Natural killer cell (primary cell): ENCODE measurements at places on chromosomes 16 and 17. TPM values are rescaled to one million over a fixed set of nuclear protein-coding genes. Genes with fewer than 3 reads are reported as not detected.

- DNase-seq, result no peak
Observed at GRCh38 chr16:74450236-74450635, 29.0 kb upstream of the CLEC18B start.

- DNase-seq, result no peak
Observed at GRCh38 chr17:83002118-83002805, 77.1 kb upstream of the METRNL start.

GRCh38 chr17:17119533-17119932, 77.3 kb downstream of the MPRIP start:
- peak; percentile 80 for DNase-seq

DNA sequence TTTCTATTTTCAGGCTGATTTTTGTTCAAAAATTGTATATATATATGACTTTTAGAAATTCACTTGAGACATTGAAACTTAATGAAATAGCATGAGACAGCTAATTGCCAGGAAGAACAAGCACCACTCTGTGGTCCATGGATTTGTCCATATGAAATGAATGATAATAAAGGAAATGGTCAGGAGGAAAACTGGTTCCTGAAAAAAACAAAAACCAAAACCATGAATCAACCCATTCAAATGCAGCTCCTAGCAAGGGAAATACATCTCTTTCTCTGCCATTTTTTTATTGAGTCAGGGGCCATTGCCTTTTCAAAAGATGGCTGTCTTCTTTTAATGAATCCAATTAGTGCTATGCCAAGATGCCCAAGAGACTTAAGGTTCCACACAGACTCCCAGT, 230.7 kb downstream of the SLC39A11 start:
- DNase-seq, result no peak

- no peak for DNase-seq
Observed at GRCh38 chr16:54503011-54503855, 216.6 kb upstream of the IRX3 start.

- DNase-seq, result peak; percentile 76
Observed at GRCh38 chr17:77373299-77374169, 232.8 kb downstream of the SEC14L1 start.

DNA sequence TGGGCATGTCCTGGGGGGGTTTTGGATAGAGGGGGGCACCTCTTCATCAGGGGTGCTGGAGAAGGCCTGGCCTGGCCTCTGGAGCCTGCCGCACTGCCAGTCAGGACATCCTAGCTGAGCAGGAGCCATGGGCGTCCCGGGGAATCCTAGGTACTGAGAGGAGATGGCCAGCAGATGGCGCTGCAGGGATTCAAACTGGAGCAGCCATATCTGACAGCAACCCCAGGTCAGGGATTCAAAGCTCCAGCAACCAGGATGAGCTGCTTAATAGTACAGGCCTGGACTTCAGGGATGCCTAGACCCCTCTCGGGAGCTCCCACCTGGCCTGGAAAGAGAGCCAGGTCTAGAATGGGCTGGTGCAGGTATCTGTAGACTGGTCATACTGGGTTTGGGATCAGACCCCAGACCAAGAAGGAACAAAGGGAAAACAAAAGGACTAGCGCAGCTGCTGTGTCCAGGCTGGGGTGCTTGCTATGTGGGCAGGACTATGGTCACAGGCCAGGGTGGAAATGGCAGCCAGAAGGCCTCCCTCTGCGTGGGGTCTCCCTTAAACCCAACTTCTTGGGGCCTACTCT, 306.9 kb upstream of the RBFOX1 start:
- DNase-seq, result peak; percentile 4

- no peak for DNase-seq
Observed at GRCh38 chr17:43774304-43775250, 4.2 kb downstream of the DUSP3 start.

DNA sequence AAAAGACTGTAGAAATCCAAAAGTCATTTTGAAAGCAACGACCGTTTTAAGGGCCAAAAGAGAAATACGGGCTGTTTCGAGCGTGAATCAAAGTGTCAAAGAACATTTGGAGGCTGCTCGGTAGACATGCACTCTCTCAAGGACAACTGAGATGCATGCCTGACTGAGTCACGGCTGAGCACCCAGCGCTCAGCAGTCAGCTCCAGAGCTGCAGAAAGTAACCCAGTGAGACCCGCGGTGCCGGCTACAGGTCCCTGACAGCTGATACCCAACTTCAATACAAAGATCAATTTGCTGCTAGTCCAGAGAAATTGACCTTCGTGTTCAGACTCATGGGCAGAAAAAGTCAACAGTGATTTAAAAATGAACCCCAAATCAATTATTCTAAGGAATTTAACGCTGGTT, 214.9 kb downstream of the STX8 start:
- DNase-seq, result no peak

DNA sequence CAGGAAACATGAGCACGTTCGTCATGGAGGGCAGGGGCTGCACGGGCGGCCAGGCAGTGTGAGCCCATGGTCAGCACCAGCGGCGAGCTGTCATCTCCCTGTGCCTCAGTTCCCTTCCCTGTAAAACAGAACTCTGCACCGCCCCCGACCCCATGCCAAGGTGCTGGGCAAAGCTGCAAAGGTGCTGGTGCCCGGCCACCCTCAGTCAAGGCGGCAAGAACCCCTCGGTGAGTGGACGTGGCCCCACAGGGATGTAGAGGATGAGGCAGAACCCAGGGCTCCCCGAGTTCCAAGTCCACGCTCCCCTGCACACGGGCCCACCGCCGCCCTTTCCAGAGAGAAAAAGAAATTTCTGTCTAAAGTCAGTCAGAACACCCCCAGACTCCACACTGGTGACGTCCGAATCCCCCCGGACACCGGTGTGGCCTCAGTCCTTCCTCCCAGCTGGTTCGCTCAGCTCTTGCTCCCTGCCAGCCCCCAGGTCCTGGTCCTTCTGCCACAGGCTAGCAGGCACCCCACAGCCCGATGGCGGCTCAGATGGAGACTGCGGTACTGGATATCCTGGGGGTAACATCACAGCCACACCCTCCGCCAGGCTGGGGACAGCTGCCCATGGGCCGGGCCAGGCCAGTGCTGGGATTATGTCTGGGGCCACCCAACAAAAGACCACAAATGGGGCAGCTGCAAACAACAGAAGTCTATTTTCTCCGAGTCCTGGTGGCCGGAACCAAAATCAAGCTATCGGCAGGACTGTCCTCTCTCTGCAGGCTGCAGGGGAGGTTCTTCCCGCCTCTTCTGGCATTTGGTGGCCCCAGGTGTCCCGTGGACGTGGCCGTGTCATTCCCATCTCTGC, 14.4 kb upstream of the BAHCC1 start:
- no peak for DNase-seq

DNA sequence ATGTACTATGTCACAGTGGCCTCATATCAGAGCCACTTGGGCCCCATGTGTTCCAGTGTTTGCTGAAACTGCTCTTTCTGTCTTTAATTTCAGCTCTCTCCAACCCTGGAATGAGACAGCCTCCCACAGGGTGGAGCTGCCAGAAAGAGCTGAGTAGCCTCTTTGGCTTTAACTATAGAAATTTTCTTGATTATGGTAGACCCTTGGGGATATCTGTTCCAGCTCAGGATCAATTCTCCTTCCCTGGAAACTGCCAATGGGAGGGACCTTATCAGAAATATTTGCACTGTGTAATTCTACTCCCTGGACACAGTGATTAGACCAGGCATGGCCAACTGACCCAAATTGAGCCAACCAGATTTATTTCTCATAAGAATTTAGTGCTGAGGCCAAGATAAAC, 39.0 kb upstream of the KDM8 start:
- DNase-seq, result no peak

DNA sequence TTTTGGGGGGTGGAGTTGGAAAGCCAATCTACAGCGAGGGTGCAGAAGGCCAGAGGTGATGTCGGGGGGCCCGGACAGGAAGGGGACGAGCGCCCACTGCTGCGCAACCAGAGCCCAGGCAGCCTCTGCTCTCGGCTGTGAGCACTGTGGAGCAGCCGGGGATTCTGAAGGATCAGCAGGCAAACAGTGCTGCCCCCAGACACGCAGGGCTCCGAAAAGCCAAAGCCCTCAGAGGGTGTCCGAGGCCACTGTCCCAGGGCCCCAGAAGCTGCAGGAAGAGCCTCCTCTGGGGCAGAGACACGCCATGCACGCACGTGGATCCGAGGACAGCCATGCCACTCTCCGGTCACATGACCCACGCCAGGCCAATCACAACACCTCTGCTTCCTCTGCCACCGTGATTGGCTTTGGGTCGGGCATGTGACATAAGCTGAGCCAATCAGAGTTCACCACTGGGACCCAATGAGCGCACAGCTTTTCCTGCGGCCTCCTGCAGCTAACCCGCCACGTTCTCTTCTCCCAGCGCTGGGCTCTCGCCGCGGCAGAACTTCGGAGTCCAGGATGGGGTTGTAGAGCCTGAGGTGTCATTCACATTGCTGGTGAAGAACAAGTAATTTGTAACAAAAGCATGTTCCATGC, 40.7 kb downstream of the ACTG1 start:
- DNase-seq, result no peak

DNA sequence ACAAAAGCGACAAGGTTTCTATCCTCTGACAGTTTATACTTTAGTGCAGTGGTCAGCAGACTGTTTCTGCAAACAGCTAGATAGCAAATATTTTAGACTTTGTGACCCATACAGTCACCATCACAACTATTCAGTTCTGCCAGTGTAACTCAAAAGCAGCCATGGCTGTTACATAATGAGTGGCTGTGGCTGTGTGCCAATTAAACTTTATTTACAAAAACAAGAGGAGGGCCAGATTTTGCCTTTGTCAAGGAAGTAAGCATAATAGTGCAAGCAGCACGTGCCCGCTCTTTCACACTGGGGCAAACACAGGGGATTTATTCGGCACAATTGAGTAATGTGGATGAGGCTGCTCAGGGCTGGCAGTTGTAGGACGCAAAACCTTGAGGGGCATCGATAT, 551.5 kb downstream of the MAF start:
- DNase-seq, result no peak

DNA sequence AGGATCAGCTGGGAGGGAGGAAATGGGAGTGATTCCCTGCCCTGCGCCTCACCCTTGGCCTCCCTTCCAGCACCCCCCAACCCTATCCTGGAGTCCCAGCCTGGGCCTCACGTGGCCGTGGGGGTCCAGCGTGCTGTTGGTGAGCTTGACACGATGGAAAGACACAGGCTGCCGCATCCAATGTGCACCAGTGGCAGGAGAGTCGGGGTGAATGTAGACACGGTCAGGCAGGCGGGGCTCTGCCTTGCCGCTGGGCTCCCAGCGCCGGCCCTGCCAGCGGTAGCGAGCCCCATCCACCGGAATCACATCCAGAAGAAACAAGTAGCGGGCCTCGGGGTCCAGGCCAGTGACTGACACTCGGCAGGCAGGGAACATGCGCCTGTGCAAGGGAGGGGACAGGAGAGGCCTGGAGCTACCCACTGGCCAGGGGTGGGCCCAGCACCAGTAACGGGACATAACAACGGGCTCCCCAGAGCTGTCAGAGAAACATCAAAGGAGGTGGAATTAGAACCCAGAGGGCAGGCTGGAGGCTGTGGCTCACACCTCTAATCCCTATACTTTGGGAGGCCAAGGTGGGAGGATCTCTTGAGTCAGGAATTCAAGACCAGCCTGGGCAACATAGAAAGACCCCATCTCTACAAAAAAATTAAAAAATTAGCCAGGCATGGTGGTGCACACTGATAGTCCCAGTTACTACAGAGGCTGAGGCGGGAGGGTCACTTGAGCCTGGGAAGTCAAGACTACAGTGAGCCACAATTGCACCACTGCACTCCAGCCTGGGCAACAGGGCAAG, 2.7 kb downstream of the TBX6 start:
- no peak for DNase-seq

DNA sequence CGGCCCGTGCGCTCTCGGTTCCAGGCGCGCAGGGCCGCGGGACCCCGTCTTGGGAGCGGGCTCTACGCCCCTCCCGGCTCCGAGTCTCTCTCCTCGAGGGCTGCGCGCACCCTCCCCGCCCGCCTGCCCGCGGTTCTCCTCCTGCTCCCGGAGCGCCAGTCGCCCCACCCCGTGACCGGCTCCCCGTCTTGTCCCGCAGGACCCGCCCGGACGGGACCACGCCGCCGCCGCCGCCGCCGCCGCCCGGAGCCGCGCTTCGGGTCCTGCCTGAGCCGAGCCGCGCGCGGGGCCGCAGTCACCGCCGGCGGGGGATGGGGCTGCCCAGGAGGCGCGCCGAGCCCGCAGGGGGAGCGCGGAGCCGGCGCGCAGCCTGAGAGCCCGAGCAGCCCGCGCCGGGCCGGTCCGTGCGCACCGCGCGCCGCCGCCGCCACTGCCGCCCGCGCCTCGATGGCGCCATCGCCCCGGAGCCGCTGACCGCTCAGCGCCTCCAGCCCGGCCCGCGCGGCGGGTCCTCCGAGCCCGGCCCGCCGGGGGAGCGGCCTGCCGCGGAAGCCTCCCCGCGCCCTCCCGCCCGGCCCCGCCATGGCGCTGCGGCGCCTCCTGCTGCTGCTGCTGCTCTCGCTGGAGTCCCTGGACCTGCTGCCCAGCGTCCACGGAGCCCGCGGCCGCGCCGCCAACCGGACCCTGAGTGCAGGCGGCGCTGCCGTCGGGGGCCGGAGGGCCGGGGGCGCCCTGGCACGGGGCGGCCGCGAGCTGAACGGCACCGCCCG, at the start of gene SHISA6:
Gene SHISA6 (plus strand): TSS at position 373 of the 770 bp plus-strand sequence.
- DNase-seq, result no peak

GRCh38 chr16:10408824-10409381, 23.0 kb downstream of the ATF7IP2 start:
- no peak for DNase-seq

- DNase-seq, result peak; percentile 49
Observed at GRCh38 chr16:30949650-30950515, 1.0 kb downstream of the ORAI3 start.

DNA sequence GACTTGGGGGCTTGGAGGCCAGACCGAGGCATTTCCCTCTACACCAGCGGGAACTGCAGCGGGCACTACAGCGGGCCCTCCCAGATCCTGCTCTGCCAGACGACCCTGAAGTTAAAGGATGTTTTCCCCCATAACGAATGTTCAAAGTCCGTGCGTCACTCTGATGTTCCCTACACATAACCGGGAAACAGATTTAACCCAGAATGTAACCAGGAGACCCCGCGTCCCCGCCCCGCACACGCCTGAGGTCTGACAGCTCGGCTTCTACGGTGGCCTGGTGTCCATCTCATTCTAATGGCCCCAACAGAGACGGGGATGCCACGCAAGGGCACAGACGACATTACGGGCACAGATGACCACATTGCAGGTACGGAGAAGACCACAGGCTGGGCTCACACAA, 31.7 kb upstream of the RHOT1 start:
- no peak for DNase-seq

GRCh38 chr16:86449446-86450095, 60.8 kb upstream of the FOXF1 start:
- DNase-seq, result no peak

UNC13D gene
- 277 TPM for total RNA-seq

DUS2 gene
- total RNA-seq, result 21.6 TPM

KCNAB3 gene
- 7.9 TPM for total RNA-seq

MEIOC gene
- not detected for total RNA-seq

SEPHS2 gene
- 37.6 TPM for total RNA-seq

ABCC12 gene
- not detected for total RNA-seq

USP6 gene
- total RNA-seq, result 0.13 TPM

PPL gene
- not detected for total RNA-seq

KCNJ2 gene
- total RNA-seq, result 2.5 TPM

TMEM238L gene
- not detected for total RNA-seq

LDHD gene
- 0.12 TPM for total RNA-seq

ASPA gene
- total RNA-seq, result not detected

KRTAP4-9 gene
- not detected for total RNA-seq

RND2 gene
- total RNA-seq, result 0.14 TPM

C16orf74 gene
- total RNA-seq, result 1.8 TPM

SLX4 gene
- total RNA-seq, result 15.5 TPM
